ENCODE measurements at places on chromosomes 5 and 9.

DNA sequence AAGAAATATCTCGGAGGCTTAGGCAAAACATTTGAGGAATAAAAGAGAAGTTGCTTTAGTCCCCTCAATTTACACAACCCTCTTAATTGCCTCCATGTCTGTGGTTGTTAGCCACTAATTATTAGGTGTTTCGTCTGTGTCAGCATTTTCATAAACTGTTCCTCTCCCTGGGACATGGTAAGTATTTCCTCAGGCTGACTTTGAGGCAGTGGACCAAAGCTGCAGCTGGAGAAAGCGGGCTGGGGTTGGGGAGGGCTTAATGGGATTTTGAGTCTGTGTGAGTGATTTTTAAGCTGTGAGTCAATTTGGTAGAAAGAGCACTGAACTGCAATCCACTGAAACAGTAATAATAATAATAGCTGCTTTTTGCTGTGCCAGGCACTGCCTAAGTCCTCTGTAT lies 13.0 kb upstream of the TTC1 start:
- DNase-seq, result no peak

- no peak for DNase-seq
These were observed 59.5 kb upstream of the EQTN start for GRCh38 chr9:27356446-27356845.

DNA sequence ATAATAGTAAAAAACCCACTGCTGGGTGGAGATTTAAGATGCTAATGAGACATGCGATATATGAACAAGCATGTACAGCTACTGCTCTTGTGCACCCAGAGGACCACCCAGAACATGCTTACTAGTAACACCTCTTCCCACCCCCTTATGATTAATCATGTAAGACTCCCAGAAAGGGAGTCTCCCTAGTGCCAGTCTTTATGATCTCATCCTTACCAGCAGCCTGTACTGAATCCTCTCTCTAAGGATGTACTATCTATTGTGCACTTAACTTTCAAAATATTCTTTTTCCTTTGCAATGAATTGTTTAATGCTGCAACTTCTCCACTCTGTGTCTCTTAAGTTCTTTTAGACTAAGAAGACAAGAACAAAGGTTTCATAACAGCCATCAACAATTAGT lies 9.1 kb upstream of the MAT2B start:
- DNase-seq, result no peak

GRCh38 chr5:11407556-11408145 lies 496.6 kb downstream of the CTNND2 start:
- DNase-seq, result peak; percentile 76

DNA sequence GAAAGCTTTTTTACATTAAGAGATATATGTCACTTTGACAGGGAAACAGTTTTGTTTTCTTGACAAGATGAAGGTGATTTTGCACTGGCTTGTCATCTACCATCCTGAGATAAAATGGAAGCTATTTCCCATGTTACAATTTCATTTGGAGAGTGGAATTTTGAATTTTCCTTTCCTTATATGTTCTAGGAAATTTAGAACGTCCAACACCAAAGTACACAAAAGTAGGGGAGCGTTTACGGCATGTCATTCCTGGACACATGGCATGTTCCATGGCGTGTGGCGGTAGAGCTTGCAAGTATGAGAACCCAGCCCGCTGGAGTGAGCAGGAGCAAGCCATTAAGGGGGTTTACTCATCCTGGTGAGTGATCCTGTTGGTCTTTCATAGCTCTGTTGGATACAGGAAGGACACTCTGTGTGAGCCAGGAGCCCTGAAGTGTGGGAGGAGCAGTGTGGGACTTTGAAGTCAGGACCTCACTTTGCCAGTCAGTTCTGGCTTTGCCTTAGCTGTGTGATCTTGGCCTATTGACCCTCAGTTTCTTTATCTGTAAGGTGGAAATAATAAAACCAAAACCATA lies 887 bp downstream of the PTPDC1 start:
- no peak for DNase-seq

GRCh38 chr9:36991516-36992134 lies 42.4 kb downstream of the PAX5 start:
- DNase-seq, result no peak

- no peak for DNase-seq
These were observed 30.4 kb downstream of the MTREX start for GRCh38 chr5:55338092-55338613.

- no peak for DNase-seq
These were observed 231.9 kb downstream of the MAST4 start for GRCh38 chr5:66828046-66828547.

DNA sequence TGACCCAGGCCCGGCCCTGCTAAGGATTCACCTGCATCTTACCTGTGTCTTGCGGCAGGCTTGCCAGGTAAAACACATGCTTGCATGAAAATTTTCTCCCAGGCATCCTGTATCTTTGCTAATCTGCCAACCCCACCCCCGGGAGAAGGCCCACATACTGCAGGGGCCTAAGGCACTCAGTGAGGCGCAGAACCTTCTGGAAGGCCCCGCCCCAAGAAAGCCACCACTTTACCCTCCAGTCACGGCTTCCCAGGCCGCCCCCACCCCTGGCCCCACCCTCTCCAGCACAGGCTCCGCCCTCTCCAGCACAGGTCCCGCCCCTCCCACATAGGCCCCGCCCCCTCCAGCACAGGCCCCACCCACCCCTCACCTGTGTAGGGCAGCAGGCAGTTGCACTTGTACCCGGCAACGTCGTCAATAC lies 29.8 kb upstream of the SEC16A start:
- DNase-seq, result no peak

DNA sequence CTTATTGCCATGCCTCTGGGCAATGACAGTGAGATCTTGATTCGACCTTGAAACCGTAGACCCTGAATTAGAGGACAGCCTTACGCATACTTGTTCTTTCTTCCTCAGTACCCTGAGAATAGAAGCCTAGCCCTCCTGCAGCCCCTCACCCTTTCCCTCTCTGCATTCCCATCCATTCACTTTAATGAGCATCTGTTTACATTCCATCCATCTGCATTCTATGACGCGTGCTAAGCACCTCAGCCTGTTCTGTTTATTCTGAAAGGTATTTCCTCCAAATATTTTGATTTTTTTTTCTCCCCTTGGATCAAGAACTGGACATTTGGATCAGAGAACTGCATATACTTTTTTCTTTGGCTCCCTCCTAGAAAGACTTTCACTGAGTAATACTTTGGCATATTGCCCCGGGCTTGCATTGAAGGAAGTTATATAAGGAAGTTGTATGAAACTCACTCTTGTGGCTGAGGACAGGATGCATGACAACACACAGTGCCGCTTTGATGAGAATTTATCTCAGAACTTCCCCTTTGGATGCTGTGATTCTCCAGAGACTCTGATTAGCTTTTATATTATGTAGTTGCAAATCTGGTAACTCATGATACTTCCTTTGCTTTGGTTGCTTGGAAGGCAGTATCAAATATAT lies 15.7 kb downstream of the TMEM8B start:
- DNase-seq, result peak; percentile 10

DNA sequence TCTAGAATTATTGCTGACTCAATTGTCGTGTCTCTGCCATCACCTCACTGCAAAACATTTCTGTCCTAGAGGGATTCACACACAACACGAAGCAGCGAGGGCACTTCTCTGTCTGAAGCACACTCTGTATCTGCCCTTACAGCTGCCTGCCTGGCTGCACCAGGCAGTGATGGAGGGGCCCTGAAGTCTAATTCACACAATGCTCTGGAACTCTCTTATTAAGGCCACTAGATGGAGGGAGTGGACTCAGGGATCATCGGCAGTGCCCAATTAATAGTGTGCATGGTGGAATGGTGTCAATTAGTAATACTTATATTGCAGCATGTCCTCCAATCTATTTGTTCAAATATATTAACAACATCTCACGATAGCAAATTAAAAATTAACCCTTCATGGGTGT lies 157.5 kb upstream of the MAP1B start:
- no peak for DNase-seq

GRCh38 chr9:5909976-5910375 lies 19.3 kb downstream of the MLANA start:
- DNase-seq, result no peak

DNA sequence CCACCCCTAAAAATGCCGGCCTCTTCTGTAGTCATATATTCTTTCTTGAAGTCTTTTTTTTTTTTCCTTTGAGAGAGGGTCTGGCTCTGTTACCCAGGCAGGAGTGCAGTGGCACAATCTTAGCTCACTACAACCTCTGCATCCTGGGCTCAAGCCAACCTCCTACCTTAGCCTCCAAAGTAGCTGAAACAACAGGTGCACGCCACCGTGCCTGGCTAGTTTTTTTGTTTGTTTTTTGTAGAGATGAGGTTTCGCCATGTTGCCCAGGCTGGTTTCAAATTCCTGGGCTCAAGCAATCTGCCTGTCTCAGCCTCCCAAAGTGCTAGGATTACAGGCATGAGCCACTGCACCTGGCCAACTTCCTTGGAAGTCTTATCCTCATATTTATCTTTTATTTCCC lies 19.1 kb downstream of the SREK1IP1 start:
- no peak for DNase-seq

- DNase-seq, result no peak
These were observed 133.4 kb downstream of the PHF2 start for GRCh38 chr9:93709600-93710369.

- no peak for DNase-seq
These were observed 434.1 kb downstream of the HCN1 start for GRCh38 chr5:45262061-45262590.

DNA sequence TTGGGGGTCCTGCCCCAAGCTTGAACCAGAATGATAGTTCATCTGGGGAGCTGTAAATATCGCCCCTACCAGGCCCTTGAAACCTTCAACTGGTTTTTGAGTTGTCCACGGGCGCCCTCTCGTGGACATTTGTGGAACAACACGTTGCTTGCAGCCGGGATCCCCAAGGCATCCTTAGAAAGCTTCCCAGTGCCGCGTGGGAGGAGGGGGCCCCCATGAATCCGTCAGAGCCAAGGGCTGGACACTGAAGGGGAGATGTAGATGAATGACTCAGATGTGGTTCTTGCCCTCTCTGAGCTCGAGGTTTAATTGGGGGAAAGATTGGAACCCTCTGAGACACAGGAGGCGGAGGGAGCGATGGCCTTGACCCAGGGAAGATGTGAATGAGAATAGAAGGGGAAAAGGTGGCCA lies 31.8 kb upstream of the ORM1 start:
- DNase-seq, result peak; percentile 47

GRCh38 chr5:121954086-121954485 lies 7.7 kb upstream of the SRFBP1 start:
- no peak for DNase-seq

- DNase-seq, result peak; percentile 26
These were observed 525 bp upstream of the DAPK1 start for GRCh38 chr9:87497080-87497603.

- DNase-seq, result no peak
These were observed 214.4 kb downstream of the SEMA6A start for GRCh38 chr5:116360008-116360853.

DNA sequence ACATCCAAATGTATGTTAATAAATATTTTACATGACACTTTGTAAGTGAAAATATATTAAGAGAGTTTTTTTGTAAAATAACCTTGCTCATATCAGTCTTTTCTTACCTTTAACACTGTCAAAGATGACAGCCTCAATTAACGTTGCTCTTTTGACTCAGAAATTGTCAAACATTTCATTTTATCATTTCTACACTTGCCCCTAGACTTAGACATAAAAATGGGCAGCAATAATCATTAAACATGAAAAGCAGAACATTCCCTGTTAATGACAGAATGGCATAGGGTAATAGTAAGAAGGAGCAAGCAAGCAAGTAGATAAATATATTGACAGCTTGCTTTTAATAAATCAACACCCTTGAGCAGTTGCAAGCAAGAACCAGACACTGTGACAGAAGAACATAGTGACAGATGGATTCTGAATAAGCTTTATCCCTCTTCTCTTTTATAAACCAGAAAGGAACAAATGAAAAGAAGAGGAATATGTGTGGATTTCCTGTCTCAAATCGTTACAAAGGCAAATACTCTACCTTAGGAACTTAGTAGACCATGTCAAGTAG lies 796.0 kb upstream of the CHD1 start:
- no peak for DNase-seq

DNA sequence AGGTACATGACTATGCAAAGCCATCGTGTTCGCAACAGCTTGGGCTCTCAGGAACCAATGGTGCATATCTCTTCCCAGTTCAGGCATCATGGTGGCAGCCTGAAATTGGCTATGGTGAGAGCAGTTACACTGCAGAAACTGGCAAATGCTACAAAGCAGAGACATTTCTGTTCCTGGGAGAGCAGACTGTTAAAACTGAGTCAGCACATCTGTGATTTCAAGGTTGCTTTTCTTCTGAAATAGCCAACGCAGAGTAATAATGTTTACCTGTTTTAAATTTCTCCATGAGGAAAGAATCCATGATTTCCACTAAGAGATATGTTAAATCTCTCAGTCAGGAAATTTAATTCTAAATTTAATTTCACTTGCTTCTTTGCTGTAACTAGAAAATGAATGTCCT lies 47.8 kb downstream of the C7 start:
- no peak for DNase-seq

DNA sequence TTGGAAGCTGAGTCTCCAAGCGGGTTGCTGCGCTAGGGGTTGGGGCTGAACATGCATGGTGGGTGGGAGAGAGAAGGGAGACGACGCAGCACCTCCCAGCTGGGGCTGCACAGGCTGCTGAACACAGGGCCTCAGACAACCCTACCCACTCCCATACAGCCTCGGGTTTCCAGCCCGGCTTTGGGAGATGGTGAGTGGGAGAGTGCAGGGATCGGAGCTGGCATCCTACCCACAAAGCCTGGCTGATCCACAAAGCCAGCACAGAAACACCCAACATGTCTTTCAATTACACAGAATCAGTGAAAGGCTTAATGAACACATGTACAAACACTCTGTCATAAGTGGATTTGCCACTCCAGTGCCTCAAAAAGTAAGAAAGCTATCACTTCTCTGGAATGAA lies 64.8 kb downstream of the NSG2 start:
- DNase-seq, result no peak

GRCh38 chr5:136308212-136308795 lies 57.0 kb downstream of the TRPC7 start:
- DNase-seq, result no peak

DNA sequence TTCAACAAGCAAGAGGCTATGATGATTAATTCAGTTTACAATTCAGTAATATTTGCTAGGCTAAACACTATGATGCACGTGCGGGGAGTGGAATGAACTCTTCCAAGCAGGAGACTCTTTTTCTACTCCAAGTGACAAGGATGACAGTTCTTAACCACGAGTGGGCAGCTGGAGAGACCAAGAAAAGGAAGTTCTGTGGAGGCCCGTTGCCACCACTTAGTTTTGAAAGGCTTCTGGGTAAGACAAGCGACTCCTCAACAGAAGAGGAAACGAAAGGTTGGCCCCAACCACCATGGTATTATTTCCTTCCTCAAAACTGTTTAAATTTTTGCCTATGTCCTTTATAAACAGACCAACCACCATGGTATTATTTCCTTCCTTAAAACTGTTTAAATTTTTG lies 2.8 kb downstream of the DCAF12 start:
- DNase-seq, result no peak

DNA sequence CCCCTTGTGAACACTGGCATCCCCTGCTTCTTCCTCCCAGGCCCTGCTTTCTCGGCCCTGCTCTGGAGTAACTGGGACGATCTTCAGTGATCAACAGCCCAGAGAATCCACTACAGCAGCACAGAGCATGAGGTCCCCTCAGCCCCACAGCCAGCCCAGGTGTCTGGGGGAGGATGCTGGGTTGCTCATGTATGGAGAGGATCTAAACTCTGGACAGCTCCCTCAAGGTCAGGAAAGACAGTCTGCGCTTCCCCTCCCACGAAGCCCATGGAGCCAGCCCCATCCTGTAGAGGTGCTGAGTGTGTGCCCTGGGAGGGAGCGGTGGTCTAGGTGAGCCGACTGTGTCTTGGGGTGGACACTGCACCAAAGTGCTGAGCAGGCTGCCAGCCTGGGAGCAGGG lies 190.2 kb downstream of the GABBR2 start:
- no peak for DNase-seq

Data from spinal cord (tissue), 10 donors.